NCI-H524 treated with DMSO at 0.1 percent for 48 hours (cell line): ENCODE measurements at places on chromosomes 3 and 15.

- DNase-seq, result no peak
These were observed 20.3 kb upstream of the RAB6B start for GRCh38 chr3:133915685-133916658.

DNA sequence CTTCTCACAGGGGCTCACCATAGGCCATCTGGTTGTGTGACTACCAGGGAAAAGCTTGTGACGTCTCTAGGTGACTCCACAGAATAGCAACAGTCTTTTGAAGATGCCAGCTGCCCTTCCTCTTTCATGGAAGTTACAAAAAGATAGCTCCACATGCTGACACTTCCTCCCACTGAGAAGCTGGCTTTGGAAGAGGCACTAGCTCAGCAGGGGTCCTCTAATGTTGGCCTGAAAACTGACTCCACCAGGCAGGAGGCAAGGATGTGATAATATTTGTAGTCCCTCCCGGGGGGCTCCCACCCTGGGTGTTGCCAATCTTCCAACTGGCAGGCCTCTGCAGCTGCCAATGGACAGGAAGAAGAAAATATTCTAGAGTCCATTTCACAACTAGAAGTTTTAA is 343.5 kb downstream of the NEK10 start:
- DNase-seq, result no peak

DNA sequence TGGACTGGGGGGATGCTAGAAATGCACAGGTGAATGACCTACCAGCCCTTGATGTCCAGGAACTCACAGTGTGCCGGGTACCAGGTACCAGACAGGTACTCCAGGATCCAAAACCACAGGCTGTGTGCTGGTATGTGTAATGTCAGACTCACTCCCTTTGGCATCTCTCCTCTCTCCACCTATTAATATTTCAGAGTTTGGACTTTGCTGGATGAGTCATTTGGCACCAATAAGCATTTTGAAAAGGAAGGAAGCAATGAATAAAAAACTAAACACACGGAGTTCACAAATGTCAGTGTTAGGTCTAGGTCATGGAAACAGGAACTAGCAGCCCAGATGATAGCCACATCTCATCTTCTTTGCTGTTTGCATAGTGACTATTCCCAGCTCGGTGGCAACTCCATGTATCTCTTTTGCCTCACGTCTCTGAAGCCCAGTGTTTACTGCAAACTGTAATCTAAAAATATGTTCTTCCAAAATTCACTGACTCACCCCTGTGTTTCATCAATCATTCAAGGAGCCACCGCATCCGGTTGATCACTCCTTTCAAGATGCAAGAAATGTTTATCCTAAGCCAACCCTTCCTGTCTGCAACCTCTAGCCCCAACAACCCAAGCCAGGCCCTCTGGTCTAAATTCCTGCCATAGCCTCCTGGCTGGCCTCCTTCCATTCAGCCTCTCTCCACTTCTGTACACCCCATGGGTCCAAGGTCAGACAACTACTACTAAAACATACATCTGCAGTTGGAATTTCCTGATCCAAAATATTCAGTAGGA is 8.4 kb downstream of the ITGB5 start:
- no peak for DNase-seq

- no peak for DNase-seq
These were observed 35.7 kb downstream of the SACM1L start for GRCh38 chr3:45724911-45725310.

DNA sequence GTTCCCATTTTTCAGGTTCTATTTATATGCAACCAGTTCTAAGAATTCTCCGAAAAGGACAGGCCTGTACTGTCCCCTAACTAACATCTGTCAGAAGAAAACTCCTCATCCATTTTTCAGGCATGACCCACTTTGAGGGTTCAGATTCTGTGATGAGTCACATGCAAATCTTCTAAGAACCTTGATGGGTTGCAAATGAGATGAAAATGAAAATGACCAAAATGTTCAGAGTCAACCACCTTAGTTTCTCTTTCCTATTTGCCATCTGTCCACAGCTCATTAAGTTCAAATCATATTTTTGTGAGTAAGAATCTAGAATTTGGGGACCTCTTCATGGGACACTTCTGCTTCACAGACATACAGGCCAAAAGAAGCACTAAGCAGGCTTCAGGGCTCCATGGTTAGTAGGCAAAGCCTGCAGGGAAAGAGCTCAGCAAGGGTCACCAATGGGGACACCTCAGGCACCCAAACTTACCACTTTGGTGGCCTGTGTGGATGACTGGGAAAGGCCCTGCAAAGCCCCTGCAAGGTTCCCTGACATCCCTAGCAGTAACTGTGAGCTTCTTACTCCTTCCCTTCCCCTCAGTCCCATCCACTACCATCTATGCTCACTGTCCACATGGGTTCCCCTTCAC is 122.0 kb downstream of the WDR76 start:
- no peak for DNase-seq

GRCh38 chr3:3200632-3201212 is 21.2 kb upstream of the CRBN start:
- no peak for DNase-seq

GRCh38 chr3:13477943-13478342 is 2.2 kb upstream of the HDAC11 start:
- no peak for DNase-seq

DNA sequence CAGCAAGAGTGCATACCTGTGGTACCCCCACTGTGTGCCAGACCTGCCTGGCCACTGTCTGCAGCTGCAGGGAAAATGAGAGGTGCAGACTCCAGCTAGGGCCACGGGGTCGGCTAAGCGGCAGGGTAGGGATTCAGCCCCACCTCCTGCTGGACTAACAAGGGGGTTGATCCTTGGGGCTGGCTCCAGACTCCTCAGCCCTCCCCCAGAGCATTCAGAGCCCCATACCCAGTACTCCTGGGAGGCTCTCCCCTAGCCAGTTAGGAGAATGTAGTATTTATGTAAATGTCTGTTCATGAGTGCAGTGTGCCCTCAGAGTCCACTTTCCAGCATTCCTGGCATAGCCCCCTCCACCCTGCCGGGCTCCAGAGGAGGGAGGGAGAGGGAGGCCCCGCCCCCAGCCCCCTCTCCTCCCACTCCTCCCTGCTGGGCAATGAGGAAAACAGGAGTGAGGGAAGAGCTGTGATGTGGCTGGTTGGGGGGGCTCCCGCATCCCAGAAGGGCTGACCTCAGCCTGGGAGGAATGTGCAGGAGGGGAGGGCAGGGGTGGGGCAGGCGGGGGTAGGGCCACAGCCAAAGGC is 4.5 kb upstream of the SEMA3B start:
- DNase-seq, result no peak

DNA sequence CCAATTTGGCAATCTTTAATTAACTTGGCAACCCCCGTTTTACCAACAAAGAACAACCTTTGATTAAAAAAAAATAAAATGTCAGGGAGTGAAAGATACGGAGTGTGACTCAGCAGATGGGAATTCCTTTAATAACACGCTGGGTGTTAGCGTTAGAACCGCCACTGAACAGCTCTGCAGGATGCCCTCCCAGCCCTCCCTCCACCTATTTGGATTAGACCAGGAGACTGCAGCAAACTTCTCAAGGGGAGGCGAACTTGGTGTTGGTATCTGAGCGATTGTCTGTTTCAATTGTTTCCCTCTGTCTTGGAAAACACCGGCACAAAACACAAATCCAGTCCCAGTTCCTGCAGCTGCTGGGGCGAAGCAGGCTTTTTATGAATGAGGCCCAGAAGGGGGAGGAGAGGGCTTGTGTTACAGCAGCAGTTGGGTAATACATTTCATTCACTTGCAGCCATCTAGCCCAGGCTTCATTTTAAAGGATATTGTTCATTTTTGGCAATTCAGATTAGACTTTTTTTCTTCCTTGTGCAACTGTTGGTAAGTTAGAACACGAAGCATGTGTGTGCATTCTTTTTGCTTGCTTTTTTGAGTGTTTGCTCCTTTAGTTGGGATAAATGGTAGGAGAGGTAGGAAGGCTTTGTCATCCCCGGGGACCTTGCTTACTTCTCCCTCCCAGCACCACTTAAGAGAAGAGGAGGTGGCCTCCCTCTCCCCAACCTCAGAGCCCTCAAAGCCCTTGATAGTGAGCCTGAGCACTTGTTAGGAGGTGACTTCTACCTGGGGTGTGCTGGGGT is 152.3 kb downstream of the IGF1R start:
- DNase-seq, result peak; percentile 30

DNA sequence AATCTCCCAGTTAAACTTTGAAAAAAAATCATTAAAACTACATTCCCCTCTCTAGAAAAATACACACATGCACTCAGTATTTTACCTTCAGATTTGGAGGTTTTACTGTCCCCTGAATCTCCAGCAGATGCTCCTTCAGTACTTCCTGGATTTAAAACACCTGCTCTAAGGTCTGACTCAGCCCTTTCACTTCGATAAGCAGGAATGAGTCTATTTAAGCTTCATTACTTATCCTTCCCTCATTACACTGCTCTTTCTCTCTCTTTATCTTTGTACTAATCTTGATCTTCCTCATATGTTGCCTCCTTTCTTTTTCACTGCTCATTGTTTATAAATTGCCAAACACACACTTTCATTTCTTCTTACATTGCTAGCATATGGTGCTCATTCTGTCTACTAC is 443.9 kb downstream of the DIPK2A start:
- peak; percentile 91 for DNase-seq

- no peak for DNase-seq
These were observed 13.2 kb downstream of the GHRL start for GRCh38 chr3:10279384-10280176.

DNA sequence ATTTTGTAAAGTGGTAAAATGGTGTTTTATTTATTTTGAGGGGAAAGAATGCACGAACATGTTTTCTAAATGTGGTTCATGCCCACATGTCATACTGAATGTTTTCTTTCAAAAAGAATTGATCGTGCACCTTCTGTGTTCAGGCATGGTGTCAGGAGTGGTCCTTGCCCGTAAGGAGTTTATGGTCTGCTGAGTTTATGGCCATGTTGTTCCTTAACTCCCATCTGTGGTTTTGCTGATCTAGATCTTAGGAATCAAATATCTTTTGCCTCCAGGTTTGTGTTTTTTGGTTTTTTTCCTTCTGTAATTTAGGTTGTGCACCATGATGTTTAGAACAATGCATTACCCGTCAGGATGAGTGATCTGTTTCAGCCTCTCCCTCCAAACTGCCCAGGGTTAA is 304.4 kb upstream of the NR2E3 start:
- no peak for DNase-seq

DNA sequence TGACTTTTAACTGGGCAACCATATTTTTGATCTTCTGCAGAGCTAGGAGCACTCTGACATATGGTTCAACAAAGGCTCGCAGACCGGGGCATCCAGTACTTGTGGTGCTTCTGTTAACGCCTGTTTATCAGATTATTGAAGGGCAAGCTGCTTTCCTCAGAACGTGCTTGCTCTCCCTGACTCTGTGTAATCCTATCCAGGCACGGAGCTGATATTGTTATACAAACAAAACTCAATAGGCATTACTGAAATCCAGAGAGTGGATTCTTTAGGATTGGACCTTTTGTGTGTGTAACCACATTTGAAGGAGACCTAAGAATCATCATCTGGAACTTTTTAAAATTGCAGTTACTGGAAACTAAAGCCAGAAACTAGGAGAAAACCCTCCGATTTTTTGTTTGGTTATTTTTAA is 246.5 kb downstream of the PTPRG start:
- DNase-seq, result peak; percentile 91

DNA sequence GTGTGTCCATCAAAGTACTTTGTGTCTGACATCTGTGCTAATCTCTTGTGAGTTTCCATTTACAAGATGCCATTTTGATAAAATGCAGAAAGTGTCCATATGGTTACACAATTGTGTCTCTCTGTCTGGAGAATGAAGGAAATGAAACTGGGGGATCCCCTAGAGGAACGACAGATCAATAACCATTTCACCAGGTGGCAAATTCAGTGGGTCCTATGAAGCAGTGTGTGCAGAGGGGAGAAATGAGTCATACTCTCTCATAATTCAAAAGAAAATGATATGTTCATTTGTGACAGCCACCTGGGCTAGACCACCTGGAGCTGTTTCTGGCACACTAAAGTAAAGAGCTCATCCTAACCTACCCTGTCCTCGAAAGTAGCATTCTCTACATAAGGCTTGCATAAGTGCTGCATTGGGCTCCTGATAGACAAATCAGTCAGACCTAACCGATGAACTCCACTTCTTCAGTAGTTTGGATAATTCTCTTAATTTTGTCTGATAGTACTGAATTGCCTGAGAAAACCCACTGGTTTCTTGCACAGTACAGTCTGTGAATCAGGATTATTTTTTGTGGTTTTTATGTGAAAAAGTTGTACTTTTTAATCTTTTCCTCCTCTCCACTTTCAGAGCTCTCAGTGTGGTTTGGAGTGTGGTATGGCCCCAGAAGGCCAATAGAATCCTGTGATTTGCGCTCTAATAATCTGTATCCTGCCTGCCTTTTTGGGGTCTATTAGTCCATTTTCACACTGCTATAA is 10.3 kb upstream of the CD47 start:
- DNase-seq, result no peak

- DNase-seq, result no peak
These were observed 170.4 kb downstream of the ADAMTS17 start for GRCh38 chr15:100171411-100171810.

DNA sequence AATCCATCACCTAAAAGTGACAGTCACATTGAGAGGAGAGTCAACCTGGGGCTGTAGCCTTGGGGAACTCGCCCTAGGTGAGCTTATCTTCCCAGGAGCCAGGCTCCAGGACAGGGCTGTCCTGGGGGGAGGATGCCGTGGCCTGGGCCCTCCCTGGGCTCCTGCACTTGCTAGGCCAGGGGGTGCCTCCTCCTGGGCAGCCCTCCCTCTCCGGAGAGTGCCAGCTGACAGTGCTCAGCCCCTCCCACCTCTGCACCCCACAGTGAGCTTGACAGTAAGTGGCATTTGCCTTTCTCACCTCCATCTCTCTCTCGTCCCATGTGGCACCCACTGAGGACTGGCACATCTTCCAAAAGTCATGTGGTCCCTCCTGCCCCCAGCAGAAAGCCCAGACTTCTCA is 19.1 kb downstream of the UROC1 start:
- no peak for DNase-seq

DNA sequence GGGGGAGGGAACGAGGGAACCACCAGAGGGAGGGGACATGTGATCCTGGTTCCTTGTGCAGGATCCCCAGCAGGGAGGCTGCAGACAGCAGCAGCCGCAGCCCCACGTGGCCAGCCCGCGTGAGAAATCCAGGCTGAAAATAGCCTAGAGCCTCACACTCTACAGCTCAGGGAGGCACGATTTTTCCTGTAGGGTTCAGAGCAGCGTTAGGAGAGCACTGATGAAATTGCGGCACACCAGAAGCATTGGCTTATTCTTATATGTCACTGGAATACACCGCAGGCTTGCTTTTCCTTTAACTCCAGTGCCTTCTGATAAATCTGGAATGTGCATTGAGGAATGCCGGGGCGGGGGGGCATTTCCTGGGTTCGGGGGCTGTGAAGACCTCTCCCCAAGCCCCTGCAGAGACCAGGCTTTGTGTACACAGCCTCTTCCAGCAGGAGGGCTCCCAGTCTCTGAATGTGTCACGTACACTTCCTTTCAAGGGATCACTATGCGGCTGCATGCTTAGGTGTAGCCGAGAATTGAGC is 193.0 kb downstream of the ATP10A start:
- peak; percentile 35 for DNase-seq

GRCh38 chr3:194739498-194740284 is 54.0 kb downstream of the FAM43A start:
- DNase-seq, result no peak

DNA sequence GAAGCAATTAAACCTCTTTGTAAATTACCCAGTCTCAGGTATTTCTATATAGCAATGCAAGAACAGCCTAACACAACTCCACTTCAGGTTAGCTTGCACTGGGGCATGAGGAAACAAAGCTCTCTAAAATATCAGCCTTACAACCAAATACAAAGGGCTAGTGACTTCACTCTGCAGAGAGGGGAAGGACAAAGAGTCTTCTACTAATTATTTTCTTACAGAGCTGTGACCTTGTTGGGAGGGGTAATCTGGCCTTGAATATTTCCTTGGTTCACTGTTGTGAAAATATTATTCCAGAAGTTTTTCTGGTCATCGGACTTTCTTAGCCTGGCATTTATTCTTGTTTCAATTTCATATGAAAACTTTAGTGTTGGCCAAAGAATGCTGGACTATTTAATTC is 334.4 kb upstream of the CTNNB1 start:
- no peak for DNase-seq
